ENCODE measurements at places on chromosomes 2 and 18.
A peak's percentile ranks its signal among the peaks of the same experiment; 100 is the strongest.

DNA sequence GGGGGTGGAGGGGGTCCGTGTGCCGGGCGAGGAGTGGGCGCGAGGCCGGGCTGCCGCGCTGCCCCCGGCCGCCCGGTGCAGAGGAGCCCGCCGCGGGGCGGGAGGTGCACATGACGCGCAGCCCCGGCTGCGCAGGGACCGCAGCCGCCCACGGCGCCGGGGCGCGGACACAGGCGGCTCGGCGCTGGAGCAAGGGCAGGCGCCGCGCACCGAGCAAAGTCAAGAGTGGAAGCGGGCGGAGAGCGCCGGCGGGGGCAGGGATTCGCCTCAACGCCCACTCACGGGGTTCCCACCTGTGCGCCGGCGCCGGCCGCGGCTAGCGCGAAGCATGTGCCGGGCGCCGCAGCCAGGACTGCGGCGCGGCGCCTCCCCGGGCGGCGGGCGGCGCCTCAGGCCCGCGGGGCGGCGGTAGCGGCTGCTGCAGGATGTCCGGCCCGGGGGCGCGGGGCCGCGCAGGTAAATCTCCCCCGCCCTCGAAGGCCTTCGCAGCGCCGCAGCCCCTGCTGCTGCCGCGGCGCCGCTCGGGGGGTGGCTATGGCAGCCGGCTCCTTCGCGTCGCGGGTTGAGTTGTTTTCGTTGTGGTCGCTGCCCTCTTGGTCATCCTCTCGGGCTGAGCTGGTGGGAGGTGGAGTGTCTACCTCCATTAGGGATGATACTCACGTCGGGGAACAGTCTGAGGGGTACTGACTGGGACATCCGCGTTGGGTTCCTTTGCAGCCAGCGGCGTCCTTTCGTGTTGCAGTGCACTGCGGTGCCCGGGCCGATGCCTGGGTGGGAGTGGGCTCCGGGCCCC lies 216.3 kb upstream of the DTNA start:
- DNase-seq, result peak; percentile 61

DNA sequence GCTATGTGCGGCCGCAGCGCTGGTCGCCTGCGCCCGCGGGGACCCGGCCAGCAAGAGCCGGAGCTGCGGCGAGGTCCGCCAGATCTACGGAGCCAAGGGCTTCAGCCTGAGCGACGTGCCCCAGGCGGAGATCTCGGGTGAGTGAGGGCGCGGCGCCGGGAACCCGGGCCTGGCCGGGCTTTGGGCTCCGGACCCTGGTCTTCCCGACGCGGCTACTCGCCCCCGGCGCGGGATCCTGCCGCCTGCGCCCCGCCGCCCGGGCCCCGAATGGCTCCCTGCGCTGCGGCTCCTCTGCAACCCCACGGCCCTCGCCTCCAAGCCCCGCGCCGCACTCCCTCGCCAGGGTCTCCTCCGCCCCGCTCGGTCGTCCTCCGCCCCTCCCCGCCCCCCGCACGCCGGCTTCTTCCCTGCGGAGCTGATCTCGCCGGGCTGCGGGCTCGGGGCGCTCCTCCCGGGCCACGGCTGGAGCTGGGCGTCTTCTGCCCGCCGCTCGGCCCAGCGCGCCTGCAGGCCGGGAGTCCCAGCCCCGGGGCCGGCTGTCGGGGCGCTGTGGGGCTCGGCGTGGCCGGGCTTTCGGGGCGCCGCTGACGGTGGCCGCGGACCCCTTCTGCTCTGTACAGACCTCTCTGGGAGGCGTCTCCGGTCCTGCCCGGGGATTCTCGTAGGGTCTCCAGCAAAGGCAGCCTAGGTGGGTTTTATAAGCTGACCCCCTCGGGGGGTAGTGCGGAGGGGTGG lies 652 bp downstream of the GPC1 start:
- peak; percentile 48 for DNase-seq

DNA sequence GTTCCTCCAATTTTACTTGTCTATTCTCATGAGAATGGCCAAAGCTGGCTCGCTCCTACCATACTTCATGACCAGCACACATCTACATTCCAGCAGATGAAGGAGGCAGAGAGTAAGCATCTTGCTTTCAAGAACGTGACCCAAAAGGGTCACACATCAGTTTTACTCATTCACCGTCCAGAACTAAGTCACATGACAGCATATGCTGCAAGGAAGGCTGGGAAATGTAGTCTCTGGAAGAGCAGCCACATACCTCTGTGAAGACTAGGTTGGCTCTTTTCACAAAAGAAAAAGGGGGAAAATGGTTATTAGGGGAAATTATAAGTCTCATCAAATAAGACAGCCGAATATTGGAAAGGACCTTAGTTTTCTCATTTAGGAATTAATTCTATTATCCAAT lies 835.3 kb downstream of the EPHA4 start:
- DNase-seq, result no peak

GRCh38 chr2:68126561-68126960 lies 31.1 kb upstream of the PNO1 start:
- no peak for DNase-seq

- no peak for DNase-seq
Measured at GRCh38 chr2:180664507-180664906, 315.9 kb upstream of the UBE2E3 start.

GRCh38 chr2:16252891-16253290 lies 312.5 kb downstream of the MYCN start:
- no peak for DNase-seq

GRCh38 chr2:154623819-154624218 lies 74.7 kb upstream of the KCNJ3 start:
- peak; percentile 68 for DNase-seq

DNA sequence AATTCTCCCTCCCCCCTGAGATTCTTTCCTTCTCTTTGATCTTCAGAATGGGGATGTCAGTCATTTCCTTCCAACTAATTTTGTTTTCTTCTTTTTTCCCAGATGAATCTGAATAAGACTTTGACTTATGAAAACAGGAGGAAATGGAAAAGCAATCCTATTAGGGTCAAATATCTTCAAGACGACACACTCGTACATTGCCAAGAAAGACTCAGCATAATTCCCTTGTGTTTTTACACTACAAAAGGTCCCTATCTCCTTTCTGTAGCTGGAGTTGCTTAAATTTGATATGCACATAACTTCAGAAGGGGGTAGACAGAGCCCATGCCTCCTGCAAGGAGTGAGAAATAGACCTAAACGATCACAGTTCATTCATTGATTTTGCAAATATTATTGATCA lies 230.3 kb upstream of the RBBP8 start:
- DNase-seq, result no peak

DNA sequence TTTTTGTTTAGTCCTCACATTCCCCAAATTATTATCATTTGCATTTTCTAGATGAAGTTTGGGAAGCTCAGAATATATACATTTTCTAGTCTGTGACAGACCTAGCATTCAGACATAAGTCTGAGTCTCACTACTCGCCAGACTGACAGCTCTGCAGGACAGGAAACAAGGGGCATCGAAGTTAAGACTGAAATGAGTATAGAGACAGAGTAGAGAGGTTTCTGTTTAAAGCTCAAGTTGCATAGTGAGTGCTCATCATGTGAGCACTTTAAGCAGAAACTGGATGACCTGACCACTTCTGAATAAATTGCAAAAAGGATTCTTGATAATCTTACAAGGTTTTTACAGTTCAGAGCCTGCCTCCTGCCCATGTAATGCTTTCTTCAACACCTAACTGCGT lies 1.1 kb downstream of the HADHB start:
- DNase-seq, result no peak

DNA sequence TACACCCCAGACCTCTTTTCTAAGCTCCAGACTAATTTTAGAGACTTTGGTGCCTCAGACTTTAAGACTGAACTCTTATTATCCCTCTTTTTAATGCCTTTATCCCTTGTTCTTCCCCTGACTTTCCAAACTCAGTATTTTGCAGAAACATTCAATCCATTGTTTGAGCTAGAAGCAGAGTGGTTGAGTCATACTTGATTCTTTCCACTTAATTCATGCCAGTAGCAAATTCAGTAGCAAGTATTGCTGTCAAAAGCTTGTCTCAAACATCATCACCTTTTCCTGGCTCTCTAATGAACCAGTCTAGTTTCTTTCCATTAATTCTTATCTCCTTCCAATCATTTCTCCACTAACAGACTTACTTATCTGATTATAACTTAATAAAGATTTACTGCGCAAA lies 699.7 kb upstream of the ZNF804A start:
- DNase-seq, result no peak

- DNase-seq, result no peak
Measured at GRCh38 chr18:7349181-7349837, 118.4 kb downstream of the LRRC30 start.

DNA sequence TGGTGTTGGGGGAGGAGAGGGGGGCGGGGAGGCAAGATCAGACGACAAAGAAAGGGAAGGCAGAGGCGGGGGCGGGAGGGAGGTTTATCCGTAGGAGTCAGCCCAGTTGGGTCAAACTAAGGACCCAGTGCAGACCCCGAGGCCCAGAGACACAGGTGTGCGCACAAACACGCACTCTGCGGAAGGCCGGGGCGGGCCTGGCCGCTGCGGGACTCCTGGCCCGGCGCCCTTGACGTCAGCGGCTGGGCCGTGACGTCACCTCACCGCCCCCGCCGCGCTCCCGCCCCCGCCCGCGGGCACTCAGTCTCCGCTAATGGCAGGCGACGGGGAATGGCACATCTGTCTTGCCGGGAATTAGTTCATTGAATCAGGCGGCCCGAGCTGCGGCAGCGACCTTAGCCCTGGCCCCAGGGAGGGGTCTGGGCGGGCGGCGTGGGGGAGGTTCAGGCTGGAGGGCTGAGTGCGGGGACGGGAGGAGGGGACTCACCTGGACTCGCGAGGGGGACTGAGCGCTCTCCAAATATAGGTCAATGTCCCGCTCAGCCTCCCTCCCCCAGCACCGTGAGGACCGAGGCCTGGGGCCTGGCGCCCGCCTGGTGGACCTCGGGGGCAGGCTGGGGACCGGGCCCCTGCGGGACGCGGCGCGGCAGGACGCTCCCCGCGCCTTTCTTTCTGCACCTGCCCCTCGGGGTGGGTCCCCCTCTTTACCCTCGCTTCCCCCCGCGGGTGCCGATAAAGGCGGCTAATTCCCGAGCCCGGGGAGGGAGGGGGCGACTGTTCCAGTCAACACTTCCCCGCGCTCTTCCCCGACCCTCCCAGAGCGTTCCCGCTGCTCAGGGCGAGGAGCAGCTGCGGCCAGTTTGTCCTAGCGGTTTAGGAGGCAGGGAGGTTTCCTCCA lies 15.5 kb upstream of the ECEL1 start:
- peak; percentile 15 for DNase-seq

GRCh38 chr2:226064932-226065570 lies 665.5 kb downstream of the NYAP2 start:
- DNase-seq, result no peak

DNA sequence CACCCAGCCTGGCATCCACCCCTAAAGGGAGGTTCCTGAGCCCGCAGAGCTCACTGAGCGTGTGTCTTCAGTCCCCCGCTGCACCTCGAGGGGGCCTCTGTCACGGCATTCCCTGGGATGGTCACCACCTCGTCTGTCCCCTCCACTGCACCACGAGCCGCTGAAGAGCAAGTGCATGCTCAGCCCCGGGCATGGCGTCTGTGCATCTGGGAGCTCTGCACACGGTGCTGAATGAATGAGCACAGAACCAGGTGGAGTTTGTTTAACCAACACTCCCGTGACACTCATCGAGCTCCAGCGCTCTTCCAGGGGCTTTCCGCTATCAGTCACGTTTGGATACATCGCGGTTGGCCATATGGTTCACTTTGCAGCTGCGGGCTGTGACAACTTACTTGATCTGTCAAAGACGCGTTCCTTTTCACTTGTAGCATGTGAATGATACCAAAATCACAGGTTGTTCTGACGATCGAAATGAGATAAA lies 9.2 kb downstream of the ALLC start:
- DNase-seq, result peak; percentile 45

GRCh38 chr2:237773826-237774225 lies 24.8 kb upstream of the RBM44 start:
- DNase-seq, result no peak

GRCh38 chr2:109457794-109458193 lies 156.0 kb downstream of the SEPTIN10 start:
- no peak for DNase-seq

GRCh38 chr2:144354953-144355352 lies 165.0 kb downstream of the ZEB2 start:
- no peak for DNase-seq

GRCh38 chr2:7887441-7887840 lies 794.4 kb upstream of the ID2 start:
- no peak for DNase-seq

DNA sequence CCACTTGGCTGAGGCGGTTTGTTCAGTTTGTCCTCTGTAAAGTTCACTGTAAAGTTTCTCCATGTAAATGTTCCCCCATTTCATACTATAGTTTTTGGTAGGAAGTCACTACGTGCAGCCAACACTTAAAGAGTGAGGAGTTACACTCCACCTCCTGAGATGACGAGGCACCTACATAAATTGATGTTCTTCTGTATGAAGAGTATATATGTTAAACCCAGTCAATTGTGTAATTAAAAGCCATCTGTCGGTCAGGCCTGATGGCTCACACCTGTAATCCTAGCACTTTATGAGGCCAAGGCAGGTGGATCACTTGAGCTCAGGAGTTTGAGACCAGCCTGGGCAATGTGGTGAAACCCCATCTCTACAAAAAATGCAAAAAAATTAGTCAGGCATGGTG lies 7.6 kb downstream of the PIGN start:
- DNase-seq, result no peak

GRCh38 chr2:191252699-191253098 lies 7.5 kb downstream of the MYO1B start:
- no peak for DNase-seq

DNA sequence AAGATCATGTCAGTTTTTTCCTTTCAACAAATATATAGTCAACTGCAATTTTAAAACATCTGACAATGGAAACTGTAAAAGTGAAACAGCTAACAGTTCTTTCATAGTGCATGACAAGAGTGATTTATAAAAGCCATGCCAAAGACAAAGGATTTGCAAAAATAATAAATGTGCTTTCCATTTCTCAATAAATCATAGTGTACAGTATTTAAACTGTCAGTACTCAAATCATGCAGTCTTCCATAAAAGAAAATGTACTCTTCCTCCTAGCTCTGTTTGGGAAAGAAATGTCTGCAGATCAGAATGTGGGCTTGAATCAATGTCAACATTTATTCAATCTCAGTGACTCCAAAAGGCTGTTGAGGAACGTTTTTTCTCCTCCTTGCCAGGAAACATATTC lies 131.7 kb upstream of the PDE1A start:
- no peak for DNase-seq

- peak; percentile 64 for DNase-seq
Measured at GRCh38 chr2:237026981-237027711, 58.5 kb upstream of the COPS8 start.

DNA sequence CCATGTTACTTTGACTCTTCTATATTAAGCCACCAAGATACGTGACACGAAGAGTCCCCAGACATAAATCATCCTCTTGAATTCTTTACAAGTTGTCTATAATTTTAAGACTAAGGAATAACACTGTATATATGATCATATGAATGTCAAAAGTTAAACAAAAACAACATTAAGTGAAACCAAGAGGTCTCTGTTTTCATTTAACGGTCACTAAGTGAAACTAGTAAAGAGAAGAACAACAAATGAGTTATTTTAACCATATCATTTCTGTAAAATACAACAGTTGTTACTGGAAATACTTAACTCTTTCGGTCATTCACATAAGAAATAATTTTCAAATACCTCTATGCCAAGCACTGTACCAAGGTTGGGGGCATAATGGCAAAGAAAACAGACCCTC lies 45.7 kb upstream of the STK17B start:
- DNase-seq, result no peak

- no peak for DNase-seq
Measured at GRCh38 chr2:100124761-100125160, 17.6 kb downstream of the AFF3 start.

GRCh38 chr2:230899786-230900185 lies 25.3 kb downstream of the GPR55 start:
- no peak for DNase-seq
